Activated T-helper 1 cell treated with anti-CD3 and anti-CD28 coated beads, Interleukin-12 subunit alpha, Interleukin-12 subunit beta, Interleukin-2, Interleukin-4 antibody, amounts not matched to agents 30 ng/mL and 10 ng/mL and 1 ng/mL, durations not matched to agents 14 hours and 24 hours and 36 hours (primary cell): ENCODE measurements at places on chromosomes 11 and 22.
A peak's percentile ranks its signal among the peaks of the same experiment; 100 is the strongest.

GRCh38 chr11:82845356-82846353 is 54.6 kb downstream of the PRCP start:
- H3K27ac ChIP-seq, result no peak overlapping the region
- DNase-seq, result no peak
- no peak overlapping the region for H3K4me3 ChIP-seq
- no peaks in the 10 kb centered on the region for H3K27me3 ChIP-seq
- no peaks in the 10 kb centered on the region for H3K4me1 ChIP-seq
- H3K36me3 ChIP-seq, result peaks cover 4% of the 10 kb centered on the region

GRCh38 chr22:38201371-38201710 is 453 bp upstream of the MAFF start:
- peaks cover 42% of the 10 kb centered on the region for H3K4me1 ChIP-seq
- H3K36me3 ChIP-seq, result no peaks in the 10 kb centered on the region
- H3K27me3 ChIP-seq, result peaks cover 3% of the 10 kb centered on the region
- peak overlapping the region; percentile 82 for H3K27ac ChIP-seq
- DNase-seq, result no peak

DNA sequence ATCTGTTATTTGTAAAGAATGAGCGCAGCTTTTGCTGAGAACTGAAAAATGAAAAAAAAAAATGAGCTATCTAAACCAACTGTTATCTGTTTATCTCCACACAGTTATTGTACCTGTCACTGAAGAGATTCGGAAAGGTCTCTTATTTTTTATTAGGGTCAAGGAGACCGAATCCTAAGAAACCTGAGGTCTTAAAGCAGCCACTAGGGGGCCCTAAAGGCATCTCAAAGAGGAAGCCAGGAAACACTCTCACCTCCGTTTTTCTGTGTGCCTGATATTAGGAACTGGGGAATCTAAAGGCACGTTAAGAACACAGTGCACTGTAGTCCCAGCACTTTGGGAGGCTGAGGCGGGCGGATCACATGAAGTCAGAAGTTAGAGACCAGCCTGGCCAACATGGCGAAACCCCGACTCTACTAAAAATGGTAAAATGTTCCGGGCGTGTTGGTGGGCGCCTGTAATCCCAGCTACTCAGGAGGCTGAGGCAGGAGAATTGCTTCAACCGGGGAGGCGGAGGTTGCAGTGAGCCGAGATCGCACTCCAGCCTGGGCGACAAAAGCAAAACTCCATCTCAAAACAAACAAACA is 3.5 kb upstream of the LARGE1 start:
- peaks cover 2% of the 10 kb centered on the region for H3K36me3 ChIP-seq
- H3K4me1 ChIP-seq, result peaks cover 6% of the 10 kb centered on the region
- H3K27me3 ChIP-seq, result peaks cover 28% of the 10 kb centered on the region
- no peak for DNase-seq
- no peak overlapping the region for H3K27ac ChIP-seq

DNA sequence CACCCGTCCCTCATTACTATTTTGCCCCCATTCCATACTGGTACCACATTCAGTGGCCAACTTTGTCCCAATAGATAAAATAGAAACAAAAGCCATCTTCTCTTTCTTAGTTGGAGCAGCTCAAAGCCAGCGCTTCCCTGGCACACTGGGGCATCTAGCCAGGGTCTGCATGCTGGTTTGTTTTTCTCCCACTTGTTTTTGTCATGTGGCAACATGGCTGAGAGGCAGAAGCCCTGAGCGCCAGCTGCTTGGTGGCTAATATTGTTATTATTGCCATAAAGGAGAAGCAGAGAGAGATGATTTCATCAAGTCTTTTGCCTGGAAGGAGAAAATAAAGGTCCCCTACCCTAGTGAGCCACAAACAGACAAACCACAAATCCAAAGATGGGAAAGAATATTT is 48.4 kb upstream of the CRTAM start:
- peaks cover 5% of the 10 kb centered on the region for H3K27me3 ChIP-seq
- H3K4me3 ChIP-seq, result no peak overlapping the region
- H3K27ac ChIP-seq, result no peak overlapping the region
- no peak for DNase-seq
- no peaks in the 10 kb centered on the region for H3K4me1 ChIP-seq

DNA sequence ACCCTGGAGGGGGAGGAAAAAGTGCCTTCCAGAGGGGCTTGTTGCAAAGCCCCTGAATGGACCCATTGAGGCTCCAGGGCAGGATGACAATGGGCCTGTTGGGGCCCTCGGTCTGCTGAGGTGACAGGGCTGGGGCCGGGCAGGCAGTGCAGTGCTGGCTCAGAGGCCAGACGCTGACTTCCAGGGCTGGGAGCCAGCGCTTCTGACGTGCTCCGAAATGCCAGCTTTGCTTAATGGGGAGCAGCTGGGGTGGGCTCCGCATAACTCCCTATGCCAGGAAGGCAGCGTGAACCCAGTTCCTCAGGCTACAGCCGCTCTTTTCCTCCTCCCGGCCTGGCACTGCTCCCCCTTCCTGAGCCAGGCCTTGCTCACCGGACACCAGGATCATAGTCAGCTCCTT is 17.7 kb downstream of the NAV2 start:
- H3K36me3 ChIP-seq, result no peaks in the 10 kb centered on the region
- peaks cover 11% of the 10 kb centered on the region for H3K27me3 ChIP-seq
- H3K4me3 ChIP-seq, result no peak overlapping the region
- DNase-seq, result no peak
- H3K4me1 ChIP-seq, result no peaks in the 10 kb centered on the region

DNA sequence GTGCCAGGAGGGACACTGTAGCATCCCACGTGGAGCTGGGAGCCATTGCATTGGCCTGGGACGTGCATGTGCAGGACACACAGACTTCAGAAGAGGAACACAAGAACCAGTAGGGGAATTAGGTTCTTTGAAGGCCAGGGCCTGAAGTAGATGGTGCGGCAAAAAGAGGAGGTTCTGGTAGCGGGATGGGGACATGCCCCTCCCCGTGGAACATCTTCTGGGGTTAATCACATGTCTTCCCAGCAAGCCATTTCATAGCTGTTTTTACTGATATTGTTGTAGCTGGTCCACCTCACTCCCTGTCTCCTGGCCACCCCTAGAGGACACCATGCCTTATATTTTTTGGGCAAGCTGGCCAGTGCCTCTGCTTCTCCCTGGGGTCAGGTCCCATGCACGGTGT is 74.3 kb downstream of the SCN3B start:
- H3K4me1 ChIP-seq, result peaks cover 23% of the 10 kb centered on the region

- no peak overlapping the region for H3K4me3 ChIP-seq
- H3K27ac ChIP-seq, result no peak overlapping the region
- peaks cover 4% of the 10 kb centered on the region for H3K27me3 ChIP-seq
- peaks cover 15% of the 10 kb centered on the region for H3K4me1 ChIP-seq
- DNase-seq, result no peak
- H3K36me3 ChIP-seq, result no peaks in the 10 kb centered on the region
Observed at GRCh38 chr11:111450480-111451320, 61.5 kb downstream of the BTG4 start.

DNA sequence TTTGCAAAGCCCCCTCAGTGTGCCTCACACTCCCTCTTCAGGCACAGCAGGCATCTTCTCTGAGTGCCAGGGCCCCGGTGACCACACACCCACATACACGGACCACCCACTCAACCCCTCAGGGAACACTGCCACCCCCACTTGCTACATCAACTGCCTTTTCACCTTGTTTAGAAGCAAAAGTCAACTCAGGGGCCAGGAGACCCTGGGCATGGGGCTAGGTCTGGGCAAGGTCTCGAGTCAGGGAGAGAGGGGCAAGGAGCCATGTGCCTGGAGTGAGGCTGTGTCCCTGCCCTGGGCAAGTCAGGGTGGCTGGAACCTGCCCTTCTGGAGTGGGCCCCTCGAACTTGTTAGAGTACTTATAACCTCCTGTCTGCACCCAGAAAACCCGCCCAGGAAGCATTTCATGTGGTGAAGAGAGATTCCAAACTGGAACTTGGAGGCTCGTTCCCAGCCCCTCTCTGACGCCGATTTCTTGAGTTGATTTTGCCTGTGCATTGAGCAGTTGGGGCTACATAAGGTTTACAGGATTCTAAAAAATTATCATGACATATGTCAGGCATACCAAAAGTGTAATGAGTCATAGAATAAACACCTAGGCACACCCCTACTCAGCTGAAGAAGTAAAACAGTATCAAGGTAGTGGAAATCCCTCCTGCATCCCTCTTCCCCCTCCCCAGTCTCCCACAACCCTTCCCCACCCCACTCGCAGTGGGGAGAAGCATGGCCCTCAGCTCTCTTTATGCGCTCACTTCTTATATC is 74.3 kb downstream of the MYEOV start:
- H3K27me3 ChIP-seq, result peaks cover 6% of the 10 kb centered on the region
- no peaks in the 10 kb centered on the region for H3K36me3 ChIP-seq
- H3K4me1 ChIP-seq, result peaks cover 7% of the 10 kb centered on the region
- no peak overlapping the region for H3K4me3 ChIP-seq
- H3K27ac ChIP-seq, result no peak overlapping the region

GRCh38 chr22:20210473-20211059 is 57.6 kb downstream of the RTN4R start:
- no peak overlapping the region for H3K27ac ChIP-seq
- no peak for DNase-seq
- H3K4me1 ChIP-seq, result peaks cover 23% of the 10 kb centered on the region
- H3K4me3 ChIP-seq, result no peak overlapping the region
- H3K27me3 ChIP-seq, result no peaks in the 10 kb centered on the region

DNA sequence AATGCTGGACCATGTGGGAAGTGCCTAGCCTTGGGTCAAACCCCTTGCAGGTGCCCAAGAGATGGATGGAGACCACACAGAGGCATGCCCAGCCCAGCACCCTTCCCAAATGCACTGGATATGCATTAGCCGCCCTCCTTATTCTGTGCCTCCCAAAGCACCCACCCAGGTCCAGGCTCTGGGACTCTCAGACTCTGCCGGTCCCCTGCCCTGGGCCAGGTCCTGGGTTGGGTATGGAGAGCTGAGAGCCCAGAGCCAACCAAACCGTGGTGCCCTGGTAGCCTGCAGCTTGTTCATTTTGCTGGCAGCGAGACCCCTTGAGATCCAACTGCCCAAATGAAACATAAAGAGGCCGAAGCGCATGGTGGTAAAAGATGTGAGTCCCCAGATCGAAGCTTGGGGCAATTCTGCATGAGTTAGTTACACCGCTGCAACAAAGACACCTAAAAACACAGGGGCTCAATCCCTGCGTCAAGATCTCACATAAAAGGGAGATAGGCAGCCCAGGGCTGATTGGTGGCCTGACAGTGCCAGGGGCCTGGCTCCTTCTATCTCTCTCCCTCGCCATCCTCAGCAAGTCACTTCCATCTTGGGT is 61.5 kb downstream of the MYEOV start:
- no peaks in the 10 kb centered on the region for H3K36me3 ChIP-seq
- DNase-seq, result no peak
- peaks cover 10% of the 10 kb centered on the region for H3K4me1 ChIP-seq
- H3K4me3 ChIP-seq, result no peak overlapping the region
- H3K27me3 ChIP-seq, result peaks cover 1% of the 10 kb centered on the region
- H3K27ac ChIP-seq, result no peak overlapping the region

DNA sequence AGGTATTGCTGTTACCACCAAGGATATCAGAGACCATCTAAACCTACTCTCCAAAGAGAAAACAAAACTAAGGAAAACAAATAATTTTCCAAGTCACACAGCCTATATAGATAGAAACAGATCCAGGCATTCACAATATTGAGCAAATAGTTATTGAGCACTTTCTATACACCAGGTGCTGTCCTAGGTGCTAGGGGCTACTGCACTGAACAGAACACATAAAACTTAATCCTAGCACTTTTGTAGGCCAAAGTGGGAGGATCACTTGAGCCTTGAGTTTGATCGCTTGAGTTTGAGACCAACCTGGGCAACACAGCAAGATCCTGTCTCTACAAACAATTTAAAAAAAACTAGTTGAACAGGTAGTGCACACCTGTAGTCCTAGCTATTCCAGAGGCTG is 44.6 kb downstream of the SERGEF start:
- no peaks in the 10 kb centered on the region for H3K27me3 ChIP-seq
- H3K4me1 ChIP-seq, result no peaks in the 10 kb centered on the region
- peaks cover 16% of the 10 kb centered on the region for H3K36me3 ChIP-seq
- no peak for DNase-seq
- no peak overlapping the region for H3K4me3 ChIP-seq
- H3K27ac ChIP-seq, result no peak overlapping the region

DNA sequence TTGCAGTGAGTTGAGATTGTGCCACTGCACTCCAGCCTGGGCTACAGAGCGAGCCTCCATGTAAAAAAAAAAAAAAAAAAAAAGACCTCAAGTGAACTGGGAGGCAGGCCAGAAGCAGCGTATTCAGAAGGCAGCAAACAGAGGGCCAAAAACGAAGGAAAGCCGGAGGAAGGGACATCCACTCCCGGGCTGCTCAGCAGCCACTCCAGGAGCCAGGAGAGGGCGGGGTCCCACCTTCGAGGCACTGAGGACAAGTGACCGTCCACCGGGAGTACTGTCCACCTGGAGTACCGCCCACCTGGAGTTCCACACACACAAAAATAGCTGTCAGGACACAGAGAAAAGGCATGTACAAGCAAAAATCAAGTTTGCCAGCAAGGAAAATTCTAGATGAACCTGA is 5.5 kb downstream of the TOLLIP start:
- H3K4me3 ChIP-seq, result no peak overlapping the region
- no peaks in the 10 kb centered on the region for H3K36me3 ChIP-seq
- H3K27ac ChIP-seq, result no peak overlapping the region
- H3K4me1 ChIP-seq, result peaks cover 6% of the 10 kb centered on the region
- no peaks in the 10 kb centered on the region for H3K27me3 ChIP-seq

- H3K27ac ChIP-seq, result peak overlapping the region; percentile 0
- peaks cover 21% of the 10 kb centered on the region for H3K27me3 ChIP-seq
- H3K4me1 ChIP-seq, result peaks cover 26% of the 10 kb centered on the region
- no peaks in the 10 kb centered on the region for H3K36me3 ChIP-seq
Observed at GRCh38 chr11:45102810-45103621, 43.4 kb upstream of the PRDM11 start.

DNA sequence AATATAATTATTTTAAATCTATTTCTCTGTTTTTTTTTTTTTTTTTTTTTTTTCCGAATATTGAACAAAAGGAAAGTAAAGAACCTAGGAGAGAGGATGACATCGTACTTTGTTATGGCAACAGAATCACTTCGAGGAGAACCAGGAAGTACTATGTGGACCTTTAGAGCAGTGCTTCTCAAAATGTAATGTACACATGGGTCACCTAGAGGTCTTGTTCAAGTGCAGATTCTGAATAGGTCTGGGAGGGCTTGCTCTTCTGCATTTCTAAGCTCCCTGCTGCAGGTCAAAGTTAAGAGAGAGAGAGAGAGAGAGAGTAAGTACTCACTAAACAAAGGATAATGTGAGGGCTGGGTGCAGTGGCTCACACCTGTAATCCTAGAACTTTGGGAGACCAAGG is 419.5 kb upstream of the TENM4 start:
- no peaks in the 10 kb centered on the region for H3K27me3 ChIP-seq
- H3K36me3 ChIP-seq, result no peaks in the 10 kb centered on the region
- no peak overlapping the region for H3K4me3 ChIP-seq
- no peak overlapping the region for H3K27ac ChIP-seq
- no peak for DNase-seq
